ENCODE measurements at places on chromosomes 7 and 10.

DNA sequence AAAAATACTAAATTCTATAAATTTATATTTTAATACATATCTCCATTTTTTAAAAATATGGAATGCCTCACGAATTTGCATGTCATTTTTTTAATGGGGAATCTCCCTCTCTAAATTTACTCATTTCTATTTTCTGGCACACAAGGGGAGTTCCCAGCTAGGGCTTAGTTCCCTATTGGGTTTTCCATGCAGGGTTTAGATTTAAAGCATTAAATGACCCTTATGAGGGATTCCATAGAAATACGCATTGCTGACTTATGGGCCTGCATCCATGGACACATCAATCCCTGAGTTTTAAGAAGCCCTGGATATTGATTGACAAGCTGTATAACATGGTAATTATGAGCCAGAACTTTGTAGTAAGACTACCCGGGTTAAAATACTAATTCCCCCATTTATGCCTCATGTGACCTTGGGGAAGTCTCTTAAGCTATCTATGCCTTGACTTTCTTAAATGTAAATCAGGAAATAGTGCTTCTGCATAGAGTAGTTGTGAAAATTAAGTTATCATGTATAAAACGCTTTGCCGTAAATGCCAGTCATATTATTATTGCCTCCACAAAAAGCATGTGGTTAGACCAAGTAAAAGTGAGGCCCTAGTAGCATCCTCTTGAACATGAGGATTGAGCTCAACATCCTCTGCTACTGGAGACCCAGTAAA, 78.8 kb upstream of the ANKRD1 start:
- DNase-seq, result no peak

- DNase-seq, result no peak
Observed at GRCh38 chr10:60309371-60309770, 80.3 kb downstream of the ANK3 start.

GRCh38 chr7:24980534-24981170, 674 bp upstream of the OSBPL3 start:
- DNase-seq, result no peak

GRCh38 chr10:83816942-83817341, 322.4 kb upstream of the GHITM start:
- DNase-seq, result no peak

GRCh38 chr10:130337305-130337640, 201.1 kb downstream of the GLRX3 start:
- no peak for DNase-seq

DNA sequence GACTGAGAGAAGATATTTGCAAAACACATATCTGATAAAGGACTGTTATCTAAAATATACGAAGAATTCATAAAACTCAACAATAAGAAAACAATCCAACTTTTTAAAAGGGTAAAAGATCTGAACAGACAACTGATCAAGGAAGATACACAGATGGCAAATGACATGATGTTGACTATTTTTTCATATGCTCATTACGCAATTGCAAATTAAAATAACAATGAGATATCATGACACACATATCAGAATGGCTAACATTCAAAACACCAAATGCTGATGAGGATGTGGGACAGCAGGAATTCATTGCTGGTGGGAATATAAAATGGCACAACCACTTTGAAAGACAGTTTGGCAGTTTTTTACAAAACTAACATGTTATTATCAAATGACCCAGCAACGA, 8.9 kb downstream of the DENND11 start:
- no peak for DNase-seq

DNA sequence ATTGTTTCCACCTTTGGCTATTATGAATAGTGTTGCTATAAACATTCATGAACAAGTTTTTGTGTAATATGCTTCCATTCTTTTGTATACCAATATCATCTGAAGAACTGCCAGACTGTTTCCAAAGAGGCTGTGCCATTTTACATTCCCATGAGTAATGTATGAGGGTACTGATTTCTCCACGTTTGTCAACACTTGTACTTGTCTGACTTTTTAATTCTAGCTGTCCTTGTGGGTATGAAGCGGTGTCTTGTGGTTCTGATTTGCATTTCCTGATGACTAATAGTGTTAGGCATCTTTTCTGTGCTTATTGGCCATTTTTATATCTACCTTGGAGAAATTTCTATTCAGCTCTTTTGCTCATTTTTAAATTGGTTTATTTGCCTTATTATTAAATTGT, 52.8 kb downstream of the LSMEM1 start:
- DNase-seq, result no peak

DNA sequence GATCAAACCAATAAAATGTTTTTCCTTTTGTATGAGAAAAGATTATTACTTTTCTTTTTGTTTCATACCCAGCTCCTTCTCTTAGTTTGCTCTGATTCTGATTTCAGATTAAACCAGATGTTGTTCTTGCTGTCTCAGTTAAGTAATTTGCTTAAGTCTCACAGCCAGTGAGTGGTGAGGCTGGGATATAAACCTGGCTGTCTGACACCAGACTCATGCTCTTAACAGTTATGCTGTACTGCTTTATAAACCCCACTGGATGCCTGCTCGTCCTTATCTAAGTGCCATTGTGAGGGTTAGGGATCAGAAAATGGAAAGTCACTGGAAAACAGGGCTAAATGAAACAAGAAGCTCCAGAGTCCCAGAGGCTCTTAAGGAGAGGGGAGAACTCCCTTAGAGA, 24.3 kb downstream of the GARS1 start:
- no peak for DNase-seq

- DNase-seq, result no peak
Observed at GRCh38 chr7:95059842-95060313, 152.5 kb downstream of the PPP1R9A start.

DNA sequence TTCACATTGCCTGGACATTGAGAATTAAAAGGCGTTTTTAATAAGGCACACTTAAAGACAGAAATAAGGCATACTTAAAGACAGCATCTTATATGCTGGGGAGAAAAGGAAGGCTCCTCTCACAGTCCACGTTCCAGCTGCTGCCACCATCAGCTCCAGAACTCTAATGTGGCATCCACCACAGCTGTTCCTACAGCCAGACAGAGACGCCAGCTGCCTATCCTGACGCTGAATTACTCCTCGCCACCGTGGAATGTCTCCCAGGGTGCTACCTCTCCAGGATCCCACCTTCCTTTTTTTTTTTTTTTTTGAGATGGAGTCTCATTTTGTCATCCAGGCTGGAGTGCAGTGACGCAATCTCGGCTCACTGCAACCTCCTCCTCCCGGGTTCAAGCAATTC, 30.8 kb downstream of the SLC37A3 start:
- no peak for DNase-seq

DNA sequence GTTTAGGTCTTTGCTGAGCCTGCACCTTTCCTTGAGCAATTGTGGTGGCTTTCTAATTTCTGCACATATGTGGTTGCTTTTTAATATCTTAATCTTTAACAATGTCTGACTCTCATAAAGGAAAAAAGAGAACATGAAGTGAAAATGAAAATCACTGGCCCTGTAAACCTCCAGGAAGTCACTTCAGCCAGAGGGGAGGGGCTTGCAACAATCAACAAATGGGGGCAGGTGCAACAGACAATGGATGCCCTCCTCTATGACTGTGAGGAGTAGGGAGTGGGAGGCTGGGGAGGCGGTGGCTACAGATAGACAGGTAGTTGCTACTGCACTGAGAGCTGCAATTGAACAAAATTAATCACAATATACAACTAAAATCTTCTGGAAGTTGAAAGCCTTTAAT, 1377.4 kb downstream of the XPNPEP1 start:
- DNase-seq, result no peak

DNA sequence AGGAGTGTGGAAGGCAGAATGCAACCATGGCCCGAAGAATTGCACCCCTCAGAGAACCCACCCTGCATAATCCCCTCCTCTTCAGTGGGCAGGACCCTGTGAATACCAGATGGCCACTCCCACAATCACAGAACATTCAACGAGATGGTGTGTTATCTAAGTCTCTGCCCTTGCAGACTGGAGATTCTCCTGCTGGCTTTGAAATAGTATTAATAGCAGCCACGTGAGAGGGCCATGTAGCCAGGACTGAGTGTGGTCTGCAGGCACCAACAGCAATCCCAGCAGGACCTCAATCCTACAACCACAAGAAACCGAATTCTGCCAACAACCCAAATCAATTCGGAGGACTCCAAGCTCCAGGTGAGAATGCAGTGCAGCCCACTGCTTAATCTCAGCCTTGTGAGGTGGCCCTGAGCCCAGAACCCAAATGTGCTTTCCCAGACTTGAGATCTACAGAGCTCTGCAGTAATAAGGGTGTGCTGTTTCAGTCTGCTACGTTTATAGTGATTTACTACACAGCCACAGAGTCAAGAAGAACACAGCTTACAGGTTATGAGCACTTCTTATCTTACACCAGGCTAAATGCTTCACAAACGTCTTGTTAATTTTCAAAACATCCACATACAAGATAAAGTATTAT, 72.1 kb downstream of the VOPP1 start:
- DNase-seq, result no peak

- DNase-seq, result no peak
Observed at GRCh38 chr7:123769371-123769770, 20.6 kb upstream of the WASL start.

- DNase-seq, result no peak
Observed at GRCh38 chr7:64494912-64495461, 67.9 kb downstream of the ZNF680 start.

DNA sequence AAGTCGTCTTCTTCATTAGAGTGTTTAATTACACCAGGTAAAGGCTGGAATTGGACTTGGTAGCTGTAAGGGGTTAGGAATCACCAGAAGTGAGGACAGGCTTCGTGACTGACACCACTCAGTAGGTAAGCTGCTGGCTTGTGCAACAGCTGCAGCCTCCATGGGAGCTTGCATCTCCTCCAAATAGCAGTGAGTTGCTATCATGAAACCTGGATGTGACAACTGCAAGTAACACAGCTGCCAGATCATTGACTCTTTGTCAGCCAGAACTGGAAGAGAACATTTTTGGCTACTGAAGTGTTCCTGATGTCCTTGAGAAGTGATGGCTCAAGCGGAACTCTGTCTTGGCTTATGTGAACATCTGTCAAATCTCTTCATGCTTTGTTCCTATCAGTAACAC, 64.1 kb upstream of the MSRB2 start:
- DNase-seq, result no peak

DNA sequence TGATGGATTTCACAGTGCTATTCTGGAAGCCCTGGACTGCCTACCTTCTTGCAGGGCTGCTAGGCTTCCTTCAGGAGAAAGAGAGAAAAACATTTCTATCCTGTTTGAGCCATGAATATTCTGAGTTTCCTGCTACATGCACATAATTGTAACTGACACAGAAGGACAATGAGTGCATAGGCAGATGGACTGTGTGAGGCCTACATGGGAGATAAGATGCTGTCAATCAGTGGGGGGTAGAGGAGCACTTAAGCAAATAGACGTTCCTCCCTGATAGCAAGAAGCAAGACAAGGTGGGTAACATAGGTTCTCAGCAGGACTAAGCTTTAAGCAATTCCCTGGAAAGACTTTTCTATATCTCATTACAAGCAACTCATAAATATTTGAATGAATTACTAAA, 11.6 kb downstream of the ALDH18A1 start:
- DNase-seq, result no peak

- no peak for DNase-seq
Observed at GRCh38 chr10:127234306-127234800, 38.0 kb upstream of the INSYN2A start.

GRCh38 chr7:92546856-92547497, 18.4 kb downstream of the RBM48 start:
- no peak for DNase-seq

- no peak for DNase-seq
Observed at GRCh38 chr10:129864601-129865126, 99.4 kb downstream of the EBF3 start.

DNA sequence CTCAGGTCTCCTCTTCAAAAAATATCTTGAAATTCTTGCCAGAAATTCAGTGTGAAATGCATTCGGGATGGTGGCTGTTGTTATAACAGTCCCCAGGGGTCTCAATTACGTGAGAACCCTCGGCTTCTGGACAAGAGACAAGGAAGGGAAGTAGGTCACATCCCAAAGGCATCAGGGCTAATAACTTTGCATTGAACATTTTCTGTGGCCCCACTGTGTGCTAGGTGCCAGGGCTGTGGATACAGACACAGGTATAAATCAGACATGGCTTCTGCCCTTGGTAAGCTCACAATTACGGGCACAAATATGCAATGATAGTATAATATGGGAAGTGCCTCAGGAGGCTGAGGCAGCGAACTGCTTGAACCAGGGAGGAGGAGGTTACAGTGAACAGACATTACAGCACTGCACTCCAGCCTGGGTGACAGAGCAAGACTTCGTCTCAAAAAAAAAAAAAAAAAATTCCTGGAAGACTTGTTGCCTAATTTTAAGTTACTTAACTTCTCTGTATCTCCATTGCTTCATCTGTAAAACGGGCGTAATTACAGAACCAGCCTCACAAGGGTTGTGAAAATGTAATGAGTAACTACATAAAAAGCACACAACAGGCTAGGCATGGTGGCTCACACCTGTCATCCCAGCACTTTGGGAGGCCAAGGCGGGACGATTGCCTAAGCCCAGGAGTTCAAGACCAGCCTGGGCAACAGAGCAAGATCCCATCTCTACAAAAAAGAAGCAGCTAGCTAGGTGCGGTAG, 2.5 kb upstream of the RHBDD2 start:
- no peak for DNase-seq

GRCh38 chr7:126690848-126691751, 561.6 kb downstream of the GRM8 start:
- DNase-seq, result peak; percentile 24

DNA sequence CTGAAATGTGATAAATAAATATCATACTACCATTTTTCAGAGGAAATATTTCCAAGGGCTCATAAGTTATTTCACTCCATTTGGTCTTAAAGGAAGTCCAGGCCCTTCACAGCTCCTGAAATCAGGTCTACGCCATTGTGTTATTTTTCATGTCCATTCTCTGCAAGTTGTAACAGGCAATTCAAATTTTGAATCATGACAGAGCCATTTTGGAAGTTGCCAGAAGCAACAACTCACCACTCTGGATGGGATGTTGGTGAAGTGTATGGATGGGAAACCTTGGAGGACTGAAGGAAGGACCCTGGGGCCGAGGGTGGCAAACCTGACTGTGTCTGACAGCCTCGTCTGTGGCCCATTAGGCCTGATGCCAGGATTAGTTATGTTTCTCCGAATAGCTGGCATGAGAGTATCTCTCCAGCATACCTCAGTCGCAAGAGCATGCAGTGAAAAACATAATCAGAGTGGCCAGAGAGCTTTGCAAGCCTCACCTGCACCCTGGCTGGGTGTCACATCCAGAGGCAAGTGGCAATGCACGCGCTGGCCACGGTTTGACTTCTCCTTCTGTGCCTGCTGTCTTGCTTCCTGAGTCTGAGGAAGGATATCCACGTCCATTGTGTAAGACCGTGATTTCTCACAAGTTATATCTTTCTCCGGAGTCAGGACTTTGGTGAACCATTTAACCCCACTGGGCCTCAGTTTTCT, 87.1 kb downstream of the NRP1 start:
- DNase-seq, result no peak

DNA sequence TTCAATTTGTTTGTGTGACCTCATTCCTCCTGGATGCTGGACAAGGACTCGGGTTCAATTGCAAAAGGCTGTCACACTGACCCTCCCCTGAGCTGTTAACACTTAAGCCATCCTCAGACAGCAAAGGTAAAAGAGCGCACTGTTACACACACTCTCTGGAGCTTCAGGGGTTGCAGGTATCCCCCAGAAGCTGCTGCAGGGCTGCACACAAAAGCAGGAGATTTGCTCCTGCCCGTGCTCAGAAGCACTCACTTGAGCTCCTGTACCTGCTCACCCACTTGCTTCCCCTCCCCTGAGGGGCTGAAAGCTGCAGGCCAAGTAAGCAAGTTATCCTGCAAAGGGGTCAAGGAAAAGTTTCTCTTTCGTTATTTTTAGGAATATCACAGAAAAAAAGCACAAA, 886.2 kb upstream of the ZWINT start:
- DNase-seq, result no peak

- DNase-seq, result no peak
Observed at GRCh38 chr7:16849296-16850148, 32.3 kb downstream of the AGR3 start.

Data from NCI-H524 treated with DMSO at 0.1 percent for 48 hours (cell line).